ENCODE measurements at places on chromosomes 4 and X. TPM values are rescaled to one million over a fixed set of nuclear protein-coding genes. Genes with fewer than 3 reads are reported as not detected.

Gene ATG4A
- total RNA-seq: 8.4 TPM

Gene SPANXN4
- not detected for total RNA-seq

Gene F8A3
- 0.54 TPM for total RNA-seq

Gene SH2D1A
- total RNA-seq: not detected

Gene PRSS12
- total RNA-seq: 0.38 TPM

Gene RTL9
- total RNA-seq: 0.15 TPM

Gene CITED1
- total RNA-seq: 2.0 TPM

Gene PDLIM3
- total RNA-seq: 0.13 TPM

Gene CHST7
- total RNA-seq: 27.7 TPM

Gene IGFBP7
- 188 TPM for total RNA-seq

Gene DCAF8L1
- total RNA-seq: not detected

Gene TCEAL1
- 34.2 TPM for total RNA-seq

Gene RAB41
- total RNA-seq: not detected

Gene ATP8A1
- total RNA-seq: 0.03 TPM

Gene F11
- total RNA-seq: not detected

Gene TMEM185A
- total RNA-seq: 25.3 TPM

Gene SSX3
- not detected for total RNA-seq

Gene TEX13B
- 0.08 TPM for total RNA-seq

Gene VEGFC
- total RNA-seq: 9.2 TPM

Gene STBD1
- total RNA-seq: 13.8 TPM

Gene SLC7A11
- 17.6 TPM for total RNA-seq

Gene HTRA3
- 19.4 TPM for total RNA-seq

Gene MAGEB1
- not detected for total RNA-seq

Gene LONRF3
- 1.7 TPM for total RNA-seq

Gene ETNPPL
- not detected for total RNA-seq

Gene MAGEA9
- not detected for total RNA-seq

Gene DCAF12L2
- total RNA-seq: 0.13 TPM

Gene MID1IP1
- 33.8 TPM for total RNA-seq

Gene USP17L18
- total RNA-seq: not detected

Gene UGT2B15
- total RNA-seq: 0.14 TPM

Gene GPRIN3
- 1.2 TPM for total RNA-seq

Gene GCNA
- total RNA-seq: 1.8 TPM

Gene CD99
- total RNA-seq: 351 TPM

Gene GYPA
- not detected for total RNA-seq

Gene SPIN3
- total RNA-seq: 5.9 TPM

Data from A549 treated with dexamethasone at 1 μM for 4 hours (cell line).